ENCODE measurements at places on chromosomes 1 and 21.

DNA sequence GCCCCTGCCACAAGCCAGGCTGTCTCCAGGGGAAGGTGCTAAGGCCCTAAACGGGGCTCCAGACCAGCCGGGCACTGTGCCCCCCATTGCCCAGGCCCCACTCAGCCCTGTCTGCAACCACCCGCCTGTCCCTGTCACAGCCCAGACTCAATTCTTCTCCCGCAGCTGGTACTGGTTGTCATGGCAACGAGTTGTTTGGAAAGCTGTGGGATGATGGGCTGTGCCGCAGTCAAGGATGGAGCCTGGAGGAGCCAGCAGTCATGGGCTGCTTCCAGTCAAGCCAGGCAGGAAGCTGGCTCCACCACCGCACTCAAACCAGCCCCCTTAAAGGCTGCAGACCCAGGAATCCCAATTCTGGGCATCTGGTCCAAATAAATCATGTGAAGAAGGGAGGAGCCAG is 4.2 kb downstream of the SPOCD1 start:
- peak; percentile 74 for DNase-seq

GRCh38 chr1:117659550-117660270 is 53.9 kb downstream of the TENT5C start:
- no peak for DNase-seq

GRCh38 chr1:151710187-151710840 is 6.3 kb downstream of the CELF3 start:
- no peak for DNase-seq

GRCh38 chr1:181179279-181179986 is 90.9 kb downstream of the IER5 start:
- DNase-seq: no peak

DNA sequence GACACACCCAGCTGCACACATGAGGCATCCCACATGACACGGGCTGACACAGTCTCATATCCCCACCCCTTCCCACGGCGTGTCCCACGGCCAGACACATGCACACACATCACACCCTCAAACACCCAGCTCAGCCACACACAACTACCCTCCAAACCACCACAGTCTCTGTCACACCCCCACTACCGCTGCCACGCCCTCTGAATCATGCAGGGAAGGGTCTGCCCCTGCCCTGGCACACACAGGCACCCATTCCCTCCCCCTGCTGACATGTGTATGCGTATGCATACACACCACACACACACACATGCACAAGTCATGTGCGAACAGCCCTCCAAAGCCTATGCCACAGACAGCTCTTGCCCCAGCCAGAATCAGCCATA is 22.6 kb downstream of the PODN start:
- DNase-seq: no peak

- DNase-seq: peak; percentile 48
These were observed 37.2 kb downstream of the WNT4 start for GRCh38 chr1:22105611-22106207.

DNA sequence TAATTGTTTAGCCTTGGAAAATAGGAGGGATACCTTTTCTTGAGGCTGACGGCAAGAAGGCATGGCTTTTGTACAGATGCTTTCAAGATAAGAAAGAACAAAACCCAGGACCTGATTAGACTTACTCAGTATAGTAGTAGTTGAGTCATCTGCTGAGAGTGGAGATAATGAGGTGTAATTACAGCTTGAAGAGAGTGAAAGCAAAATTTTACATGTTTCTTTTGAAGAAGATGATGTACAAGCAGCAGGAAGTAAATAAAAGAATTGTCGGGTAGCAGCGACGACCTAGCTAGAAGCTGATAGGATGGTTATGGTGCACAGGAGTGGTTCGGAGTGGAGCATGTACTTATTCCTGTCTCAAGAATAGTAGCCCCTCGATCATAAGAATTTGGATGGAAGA is 6.6 kb downstream of the ANGPTL1 start:
- DNase-seq: no peak

- no peak for DNase-seq
These were observed 9.0 kb downstream of the DYNLT5 start for GRCh38 chr1:66761221-66761620.

GRCh38 chr1:15168479-15168878 is 14.9 kb downstream of the TMEM51 start:
- no peak for DNase-seq

All from renal pelvis (tissue), 12 donors.